Esophagus muscularis mucosa (tissue), 4 donors: ENCODE measurements at places on chromosomes 12 and 14. TPM values are rescaled to one million over a fixed set of nuclear protein-coding genes. Genes with fewer than 3 reads are reported as not detected.

The POTEM gene
- not detected for total RNA-seq

The ADSS1 gene
- total RNA-seq, result 7.9 TPM

The KCNC2 gene
- not detected for total RNA-seq

The PAPLN gene
- total RNA-seq, result 22.7 TPM

GRCh38 chr12:130742112-130742511 lies 26.0 kb upstream of the RIMBP2 start:
- DNase-seq, result no peak

DNA sequence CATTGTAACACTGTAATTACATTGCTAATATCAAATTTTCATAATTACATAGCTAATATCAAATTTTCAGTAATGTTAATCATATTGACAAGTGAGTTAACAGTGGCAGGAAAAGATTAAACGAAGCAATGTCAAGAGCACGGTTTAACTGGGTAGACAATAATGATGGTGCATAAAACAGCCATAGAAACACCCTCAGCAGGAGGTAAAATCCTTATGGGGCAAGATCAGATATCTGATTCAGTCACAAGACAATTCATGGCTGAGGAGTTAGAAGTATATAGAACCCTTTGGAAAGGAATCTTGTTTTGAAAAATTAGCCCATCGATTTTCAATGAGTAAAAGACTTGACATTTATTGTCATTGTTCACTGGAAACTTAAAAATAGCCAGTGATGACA lies 190.6 kb downstream of the SLC2A13 start:
- DNase-seq, result no peak

DNA sequence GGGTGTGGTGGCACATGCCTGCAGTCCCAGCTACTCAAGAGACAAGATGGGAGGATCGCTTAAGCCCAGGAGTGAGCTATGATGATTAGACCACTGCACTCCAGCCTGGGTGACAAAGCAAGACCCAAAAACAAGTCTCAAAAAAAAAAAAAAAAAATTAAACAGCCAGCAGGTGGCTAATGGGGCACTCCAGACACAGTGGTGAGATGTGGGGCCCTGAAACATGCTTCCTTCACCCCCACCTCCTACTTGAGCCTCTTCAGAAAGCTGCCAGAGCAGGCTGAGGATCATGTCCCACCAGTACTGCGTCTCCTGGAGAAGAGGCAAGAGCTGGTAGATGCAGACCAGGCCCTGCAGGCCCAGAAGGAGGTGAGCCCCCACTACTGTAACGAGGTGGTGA lies 2.1 kb downstream of the CFAP73 start:
- no peak for DNase-seq

- DNase-seq, result peak; percentile 60
Observed at GRCh38 chr12:127670294-127670693, 596.7 kb upstream of the TMEM132C start.

DNA sequence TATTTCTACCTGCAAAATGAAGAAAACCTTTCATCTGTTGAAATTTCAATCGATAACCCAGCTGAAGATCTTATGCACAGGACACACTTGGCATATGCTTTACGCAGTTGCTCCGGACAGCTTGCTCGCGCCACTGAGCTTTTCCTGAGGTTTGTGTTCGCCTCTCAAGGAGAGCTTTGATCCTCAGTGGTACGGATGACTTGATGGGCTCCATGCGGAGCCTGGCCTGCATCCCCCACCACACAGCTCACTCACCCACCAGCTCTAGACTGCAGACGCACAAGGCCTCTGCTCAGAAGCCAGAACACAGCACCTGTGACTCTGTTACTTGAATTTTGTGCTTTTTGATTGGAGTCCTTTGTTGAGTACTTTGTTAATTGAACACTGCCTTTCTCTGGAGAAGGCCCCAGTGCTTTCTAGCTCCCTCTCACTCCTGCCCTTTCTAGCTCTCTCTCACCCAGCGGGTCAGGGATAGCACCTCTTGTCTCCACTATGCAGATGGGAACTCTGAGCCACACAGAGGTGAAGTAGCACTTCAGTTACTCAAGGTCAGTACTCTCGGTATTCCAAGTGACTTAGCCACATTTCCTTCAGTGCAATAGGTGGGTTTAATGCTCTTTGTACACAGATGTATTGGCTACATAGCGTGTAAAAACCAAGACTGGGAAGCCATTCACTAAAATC lies 52.1 kb downstream of the TBC1D30 start:
- DNase-seq, result peak; percentile 70

DNA sequence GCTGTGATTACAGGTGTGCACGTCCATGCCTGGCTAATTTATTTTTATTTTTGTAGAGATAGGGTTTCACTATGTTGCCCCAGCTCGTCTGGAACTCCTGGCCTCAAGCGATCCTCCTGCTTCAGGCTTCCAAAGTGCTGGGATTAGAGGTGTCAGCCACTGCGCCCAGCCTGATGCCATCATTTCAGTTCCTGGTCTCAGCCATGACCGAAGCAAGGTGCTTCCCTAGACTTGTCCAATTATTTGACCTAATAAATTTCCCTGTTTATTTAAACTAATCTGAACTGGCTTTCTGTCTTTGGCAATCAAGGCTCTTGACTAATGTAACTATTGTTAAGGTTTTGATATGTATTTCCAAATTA lies 24.4 kb upstream of the STK38L start:
- no peak for DNase-seq

GRCh38 chr12:4275870-4276301 lies 2.3 kb downstream of the CCND2 start:
- DNase-seq, result peak; percentile 91

DNA sequence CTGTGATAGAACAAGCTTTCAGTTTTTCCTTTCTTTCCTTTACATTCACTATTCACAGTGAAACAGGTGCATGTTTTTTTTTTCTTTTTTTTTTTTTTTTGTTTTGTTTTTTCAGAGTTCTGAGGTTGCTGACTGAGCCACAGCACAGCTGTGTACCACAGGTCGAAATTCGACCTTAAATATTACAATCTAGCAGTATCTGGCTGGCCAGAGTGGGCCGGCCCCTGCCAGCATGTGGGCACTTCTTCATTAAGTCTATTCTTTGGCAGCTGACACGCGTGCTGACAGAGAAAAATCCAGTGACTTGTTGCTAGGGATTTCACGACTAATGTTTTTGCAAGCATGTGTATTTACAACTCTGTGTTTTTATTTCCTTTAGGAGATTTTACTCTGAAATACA lies 33.9 kb downstream of the FBXO33 start:
- DNase-seq, result no peak

GRCh38 chr14:58702441-58703160 lies 64.8 kb downstream of the DACT1 start:
- no peak for DNase-seq
